Stimulated activated CD4-positive, alpha-beta T cell treated with anti-CD3 and anti-CD28 coated beads, Interleukin-12 subunit alpha, Interleukin-12 subunit beta, amount 100 ng/mL, for 4 hours (primary cell): ENCODE measurements at places on chromosomes 12 and 14.

- no peak for DNase-seq
Measured at GRCh38 chr12:124301084-124301654, 6.3 kb downstream of the RFLNA start.

GRCh38 chr12:62292761-62293344, 32.6 kb downstream of the USP15 start:
- DNase-seq = no peak

GRCh38 chr12:99092100-99092851, 447.2 kb downstream of the APAF1 start:
- no peak for DNase-seq

DNA sequence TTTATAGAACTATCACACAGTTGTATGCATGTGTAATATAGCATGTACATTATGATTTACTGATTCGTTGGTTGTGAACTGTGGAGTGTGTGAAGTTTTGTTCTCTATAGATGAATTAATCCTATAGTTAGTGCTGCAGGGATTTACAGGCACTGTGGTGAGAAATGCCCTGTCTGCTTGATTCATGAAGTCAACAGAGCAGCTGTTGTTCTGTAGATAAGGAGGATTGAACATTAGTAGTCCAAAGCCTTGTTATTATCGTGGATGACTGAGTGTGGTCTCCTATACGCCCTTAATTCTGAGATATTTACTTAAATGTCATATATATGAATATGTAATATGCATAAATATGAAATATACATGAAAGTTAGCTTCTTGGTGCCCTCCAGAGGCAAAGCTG, 98.3 kb downstream of the DNAH10 start:
- no peak for DNase-seq

DNA sequence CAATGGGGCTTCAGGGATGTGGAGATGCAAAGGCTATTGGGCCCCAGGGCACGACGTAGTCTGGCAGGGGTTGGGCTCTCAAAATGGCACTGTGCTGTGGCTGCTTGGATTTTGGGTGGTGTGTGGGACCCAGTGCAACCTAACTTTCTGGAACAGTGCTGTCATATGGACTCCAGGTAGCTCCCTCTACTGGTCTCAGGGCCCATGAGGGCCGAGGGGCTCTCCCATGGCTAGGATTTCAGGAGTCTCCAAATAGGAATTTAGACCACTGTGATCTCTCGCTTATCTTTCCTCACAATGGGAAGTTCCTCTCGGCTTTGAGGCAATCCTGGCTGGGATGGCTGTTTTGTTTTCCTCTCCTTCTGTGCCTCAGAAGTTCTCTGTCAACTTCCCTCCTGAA, 68.2 kb upstream of the MUCL1 start:
- DNase-seq = no peak

- no peak for DNase-seq
Measured at GRCh38 chr12:130686511-130686991, 29.5 kb downstream of the RIMBP2 start.

DNA sequence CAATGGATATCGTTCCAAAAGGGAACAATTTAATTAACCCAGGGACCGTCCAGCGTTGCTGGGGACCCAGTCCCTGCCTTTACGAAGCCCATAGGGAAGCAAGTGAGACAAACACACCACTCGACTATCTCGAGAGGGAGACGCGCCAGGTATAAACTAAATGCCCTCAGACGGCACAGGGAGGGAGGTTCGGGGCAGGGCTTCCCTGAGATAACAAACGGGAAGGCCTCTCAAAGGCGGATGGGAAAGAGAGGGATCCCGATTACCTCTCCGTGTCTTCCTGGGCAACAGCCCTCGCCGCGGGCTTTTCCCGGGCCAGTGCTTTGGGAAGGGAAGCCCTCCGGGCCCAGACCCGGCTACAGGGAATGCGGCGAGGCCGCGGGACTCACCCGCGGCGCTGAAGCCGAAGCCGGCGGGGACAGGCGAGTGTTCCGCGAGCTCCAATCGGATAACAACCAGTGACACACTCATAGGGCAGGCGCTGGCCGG, 390 bp downstream of the BRAP start:
- DNase-seq = no peak

- no peak for DNase-seq
Measured at GRCh38 chr12:42564556-42564955, 25.0 kb downstream of the PRICKLE1 start.

DNA sequence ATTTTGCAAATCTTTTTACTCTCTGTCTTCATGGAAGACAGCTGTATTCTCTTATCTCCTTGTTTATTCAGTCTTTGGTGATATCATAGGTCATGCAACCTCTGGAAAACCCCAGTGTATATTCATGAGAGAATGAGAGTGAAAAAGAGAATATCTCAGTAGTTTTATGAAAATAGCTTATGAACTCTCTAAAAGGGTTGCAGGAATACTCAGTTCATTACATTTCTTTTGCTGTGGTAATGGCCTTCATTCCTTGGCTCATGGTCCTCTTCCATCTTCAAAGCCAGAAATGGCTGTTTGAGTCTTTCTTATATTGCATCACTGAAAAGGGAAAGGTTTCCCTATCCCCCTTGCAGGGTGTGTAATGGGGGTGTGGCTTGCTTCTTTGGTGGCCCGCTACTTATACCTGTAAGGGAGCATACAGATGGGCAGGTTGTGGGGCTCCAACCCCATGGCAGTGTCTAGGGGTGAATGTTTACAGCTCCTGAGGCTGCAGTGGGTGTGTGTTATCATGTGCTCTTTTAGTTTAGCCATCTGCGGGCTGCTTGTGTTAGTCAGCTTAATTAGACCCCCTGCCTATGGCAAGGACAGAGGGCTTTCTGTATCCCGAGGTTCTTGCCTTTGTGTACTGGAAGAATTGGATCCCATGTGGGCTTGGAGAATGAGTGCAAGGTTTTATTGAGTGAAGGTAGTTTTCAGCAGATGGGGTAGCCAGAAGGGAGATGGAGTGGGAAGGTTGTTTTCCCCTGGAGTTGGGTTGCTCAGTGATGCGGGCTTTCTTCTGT, 150.2 kb downstream of the CCDC91 start:
- no peak for DNase-seq

GRCh38 chr12:92002195-92002649, 143.4 kb downstream of the BTG1 start:
- no peak for DNase-seq

- no peak for DNase-seq
Measured at GRCh38 chr14:102768223-102769048, 8.8 kb upstream of the TRAF3 start.

DNA sequence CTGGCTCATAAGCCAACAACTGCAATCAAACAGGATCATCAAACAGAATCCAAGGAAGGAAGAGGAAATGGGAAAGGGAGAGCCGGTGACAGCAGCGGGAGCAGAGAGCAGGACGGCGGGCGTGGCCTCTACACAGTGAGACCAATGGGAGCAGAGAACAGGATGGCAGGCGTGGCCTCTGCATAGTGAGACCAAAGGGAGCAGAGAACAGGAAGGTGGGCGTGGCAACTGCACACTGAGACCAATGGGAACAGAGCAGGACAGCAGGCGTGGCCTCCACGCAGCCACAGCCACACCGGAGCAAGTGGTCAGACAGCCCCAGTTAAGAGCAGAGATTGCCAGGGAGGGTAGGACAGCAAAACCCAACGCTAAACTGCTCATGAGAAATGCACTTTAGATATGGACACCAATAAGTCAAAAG, 16.4 kb downstream of the LRCOL1 start:
- no peak for DNase-seq

DNA sequence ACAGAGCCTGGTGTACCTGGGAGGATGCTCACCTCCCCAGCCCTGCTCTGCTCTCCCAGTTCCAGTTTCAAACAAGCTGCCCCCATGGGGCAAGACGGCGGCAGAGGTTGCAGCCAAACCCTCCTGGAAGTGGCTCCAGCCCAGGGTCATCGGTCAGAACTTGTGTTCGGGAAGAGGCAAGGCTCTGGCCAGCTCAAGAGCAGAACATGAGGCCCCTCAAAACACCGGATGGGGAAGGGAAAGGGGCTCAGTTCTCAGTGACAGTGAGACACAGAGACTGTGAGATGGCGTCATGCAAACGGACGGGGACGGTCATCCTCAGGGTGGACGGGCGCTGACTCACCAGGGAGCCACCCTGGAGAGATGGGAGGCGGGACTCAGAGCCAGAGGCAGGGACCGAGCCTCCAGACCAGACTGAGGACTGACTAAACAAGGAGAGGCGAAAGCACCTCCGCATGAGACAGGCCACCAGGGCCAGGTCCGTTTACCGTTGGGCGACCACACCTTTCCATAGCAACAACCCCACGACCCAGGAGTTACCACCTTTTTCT, 63.9 kb upstream of the GALNT9 start:
- DNase-seq = no peak

GRCh38 chr14:61330511-61330910, 9.1 kb downstream of the PRKCH start:
- DNase-seq = no peak

- no peak for DNase-seq
Measured at GRCh38 chr12:106672314-106673025, 89.7 kb downstream of the RFX4 start.

GRCh38 chr12:20272161-20272560, 96.2 kb upstream of the PDE3A start:
- no peak for DNase-seq

DNA sequence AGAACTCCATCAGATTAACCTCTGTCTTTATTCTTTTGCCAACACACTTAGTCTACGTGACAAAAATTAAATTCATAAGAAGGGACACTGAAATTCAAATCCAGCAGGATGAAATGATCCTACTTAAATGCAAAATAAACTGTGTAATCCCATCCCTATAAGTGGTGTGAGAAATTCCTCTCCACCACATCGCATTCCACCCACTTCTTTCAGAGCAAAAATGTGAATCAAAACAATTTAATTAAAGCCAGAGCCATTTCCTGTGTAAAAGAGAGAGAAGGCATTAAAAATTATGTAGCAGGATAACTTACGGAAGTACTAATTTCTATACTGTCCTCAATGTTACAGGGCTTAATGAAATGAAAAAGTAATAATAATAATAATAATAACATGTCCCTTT, 844.3 kb downstream of the GALC start:
- DNase-seq = no peak

DNA sequence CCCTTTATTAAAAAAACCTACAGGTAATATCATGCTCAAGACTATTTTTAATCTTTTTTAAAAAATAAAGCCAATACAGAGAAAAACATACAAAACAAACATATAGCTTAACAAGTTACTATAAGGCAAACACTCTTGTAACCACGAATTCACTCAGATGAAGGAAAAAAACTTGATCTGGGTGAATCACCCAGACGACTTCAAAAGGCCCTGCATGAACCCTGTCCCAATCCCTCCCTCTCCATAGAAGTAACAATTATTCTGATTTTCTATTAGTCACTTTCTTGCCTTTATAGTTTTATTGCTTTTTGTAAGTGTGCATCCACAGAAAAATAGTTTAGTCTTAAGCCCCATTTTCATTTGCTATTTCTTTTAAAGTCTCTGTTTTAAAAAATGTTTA, 72.6 kb downstream of the LRP6 start:
- DNase-seq = no peak

- no peak for DNase-seq
Measured at GRCh38 chr12:89256060-89256459, 96.2 kb downstream of the DUSP6 start.

DNA sequence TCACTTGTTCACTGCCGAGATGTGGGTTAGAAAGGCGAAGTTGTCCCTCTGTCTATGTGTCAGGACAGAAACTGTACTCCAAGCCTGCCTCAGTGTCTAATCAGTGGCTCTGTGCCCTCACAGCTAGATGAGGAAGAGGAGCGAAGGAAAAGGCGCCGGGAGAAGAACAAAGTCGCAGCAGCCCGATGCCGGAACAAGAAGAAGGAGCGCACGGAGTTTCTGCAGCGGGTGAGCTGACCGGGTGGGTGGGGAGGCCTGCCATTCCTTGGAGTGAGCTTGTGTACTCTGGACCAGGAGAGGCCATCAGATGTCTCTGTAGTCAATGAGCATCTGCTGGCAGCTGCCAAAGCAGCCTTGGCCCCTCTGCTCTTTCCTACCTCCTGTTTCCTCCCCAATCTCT, 33.5 kb downstream of the JDP2 start:
- DNase-seq = no peak

DNA sequence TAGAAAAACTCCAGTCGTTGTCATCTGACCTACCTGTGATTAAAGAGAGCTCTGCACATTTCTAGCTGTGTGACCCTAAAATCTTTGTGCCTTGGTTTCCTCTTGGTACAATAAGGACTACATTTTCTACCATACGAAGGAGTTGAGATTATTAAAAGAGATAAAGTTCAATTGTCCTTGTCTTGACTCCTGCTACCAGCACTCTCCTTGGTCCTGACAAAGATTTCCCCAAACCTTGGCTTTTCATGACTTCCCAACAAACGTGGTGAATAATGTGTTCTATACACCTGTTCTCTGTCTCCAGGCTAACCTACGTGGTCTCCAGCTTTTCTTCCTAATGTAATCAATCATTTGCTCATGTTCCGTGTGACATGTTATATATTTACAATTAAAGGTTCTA, 223.5 kb downstream of the MSRB3 start:
- no peak for DNase-seq

DNA sequence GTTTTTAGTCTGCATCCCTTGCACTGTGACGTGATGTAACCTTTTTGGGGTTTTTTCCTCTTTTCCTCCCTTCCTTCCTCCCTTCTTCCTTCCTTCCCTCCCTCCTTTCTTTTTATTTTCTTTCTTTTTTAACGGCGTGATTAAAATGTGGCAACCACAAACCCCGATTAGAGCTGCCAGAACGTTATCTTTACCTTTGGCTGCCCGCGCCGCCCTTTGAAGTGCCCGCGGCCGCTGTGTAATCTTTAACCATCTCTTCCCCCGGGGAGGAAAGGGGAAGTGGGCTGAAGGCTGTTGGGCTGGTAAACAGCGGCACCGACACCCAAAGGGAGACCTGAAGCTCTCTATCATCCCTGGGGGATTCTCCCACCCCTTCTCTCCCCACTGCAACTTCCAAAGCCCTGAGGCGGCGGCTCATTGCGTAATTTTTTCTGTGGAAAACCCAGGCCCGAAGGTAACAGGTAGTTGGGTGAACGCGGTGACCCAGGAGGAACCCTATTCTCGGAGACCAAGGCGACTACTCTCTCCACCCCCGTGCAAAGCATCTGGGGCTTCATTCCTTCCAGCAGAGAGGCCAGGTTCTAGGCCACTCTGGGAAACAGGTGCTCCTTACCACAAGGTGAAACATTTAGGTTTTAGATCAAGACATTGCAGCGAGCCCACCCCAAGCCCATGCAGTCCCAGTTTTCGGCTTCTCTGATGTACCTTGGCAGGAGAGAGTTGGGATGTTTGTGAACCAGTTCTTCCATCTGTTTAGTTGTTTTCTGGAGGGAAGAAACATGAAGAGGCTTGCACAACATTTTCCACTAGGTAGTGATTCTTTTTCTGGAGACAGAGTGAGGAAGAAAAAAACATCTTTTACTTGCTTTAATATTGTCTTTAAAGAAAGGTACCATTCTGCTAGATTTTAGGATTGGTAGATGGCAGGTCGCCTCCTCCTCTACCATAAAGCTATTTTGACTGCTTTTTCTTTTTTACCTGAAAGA, 1.5 kb downstream of the LGR5 start:
- no peak for DNase-seq

GRCh38 chr12:113485330-113485729, 13.7 kb upstream of the LHX5 start:
- no peak for DNase-seq

- no peak for DNase-seq
Measured at GRCh38 chr12:55681142-55682077, 26.3 kb downstream of the ITGA7 start.

- DNase-seq = no peak
Measured at GRCh38 chr14:71169861-71170260, 262.6 kb downstream of the PCNX1 start.
